CD4-positive, alpha-beta memory T cell (primary cell): ENCODE measurements at places on chromosomes 4 and X.
A peak's percentile ranks its signal among the peaks of the same experiment; 100 is the strongest.

DNA sequence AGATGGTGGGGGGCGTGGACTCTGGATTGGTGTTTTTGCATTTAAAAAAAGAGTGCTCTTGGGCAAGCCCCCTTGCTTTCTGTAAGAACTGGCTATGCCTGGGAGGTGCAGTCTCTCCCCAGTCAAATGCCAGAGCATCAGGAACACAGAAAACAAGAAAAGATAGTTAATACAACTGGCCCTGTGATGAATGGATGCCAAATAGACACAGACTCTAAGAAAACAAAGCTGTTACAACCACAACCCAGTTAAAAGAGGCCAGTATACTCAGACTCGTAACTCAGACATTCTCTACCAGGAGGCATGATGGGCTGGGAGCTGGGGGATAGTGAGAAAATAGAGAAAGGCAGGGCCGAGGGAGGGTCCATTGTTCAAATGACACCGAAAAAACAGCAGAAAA lies 32.5 kb upstream of the C1QTNF7 start:
- no peak for DNase-seq

DNA sequence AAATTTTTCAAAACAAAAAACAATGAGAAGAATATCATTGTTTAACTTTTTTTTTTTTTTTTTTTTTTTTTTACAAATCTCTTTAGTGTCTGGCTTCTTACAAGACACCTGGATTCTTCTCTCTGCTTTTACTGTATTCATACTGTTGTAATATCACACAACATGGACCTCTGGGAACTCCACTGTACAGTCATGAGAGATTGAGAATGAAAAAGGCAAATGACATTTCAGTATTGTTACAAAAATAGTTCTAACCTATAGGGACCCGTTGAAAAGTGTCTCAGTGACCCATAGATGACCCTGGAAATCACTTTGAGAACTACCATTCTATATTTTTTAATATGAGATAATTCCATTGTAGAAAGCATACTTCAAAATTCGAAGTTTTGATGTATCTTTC lies 124.4 kb downstream of the SLIT2 start:
- no peak for DNase-seq

DNA sequence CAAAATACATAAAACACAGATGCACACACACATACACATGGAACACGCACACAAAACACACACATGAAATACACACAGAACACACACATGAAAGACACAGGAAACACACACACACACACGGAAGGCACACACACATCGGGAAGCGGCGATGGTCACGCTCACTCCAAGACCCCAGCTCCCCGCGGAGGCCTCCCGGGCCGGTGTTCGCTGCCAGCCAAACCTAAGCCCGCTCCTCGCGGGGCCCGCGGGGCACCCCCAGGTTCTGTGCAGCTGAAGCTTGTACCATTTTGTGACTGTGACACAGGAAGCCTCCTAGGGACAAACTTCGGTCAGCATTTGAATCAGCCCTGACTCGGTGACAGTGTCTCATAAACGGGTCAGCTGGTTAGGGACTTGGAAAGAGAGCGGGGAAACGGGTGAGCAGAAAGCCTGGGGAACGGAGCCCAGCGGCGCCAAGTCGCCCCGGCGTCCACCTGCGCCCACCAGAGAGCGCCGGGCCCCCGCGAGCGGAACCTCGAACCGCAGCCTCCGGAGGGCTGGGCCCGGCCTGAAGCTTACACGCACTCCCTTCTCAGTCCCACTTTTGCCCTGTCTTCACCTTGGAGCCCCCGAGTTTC lies 32.1 kb downstream of the F11 start:
- no peak for DNase-seq

DNA sequence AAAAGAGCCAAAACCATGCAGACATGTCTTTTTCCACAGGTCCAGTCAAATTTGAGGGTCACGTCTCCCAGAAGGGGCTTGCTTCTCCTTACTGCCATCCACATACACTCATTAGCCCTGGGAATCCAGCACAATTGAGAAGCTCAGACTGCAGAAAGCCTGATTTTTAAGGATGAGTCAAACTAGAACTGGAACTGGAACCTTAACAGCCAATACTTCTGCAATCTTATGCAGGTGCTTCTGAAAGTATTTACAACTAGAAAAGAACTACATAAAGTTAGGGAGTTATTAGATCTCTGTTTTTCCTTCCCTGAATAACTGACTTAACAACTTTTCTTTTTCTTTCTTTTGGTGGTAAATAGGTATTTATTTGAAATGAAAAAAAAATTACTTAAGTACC lies 86.3 kb downstream of the CDS1 start:
- no peak for DNase-seq

- DNase-seq = no peak
Observed at GRCh38 chr4:159455675-159456237, 352.9 kb downstream of the RAPGEF2 start.

- no peak for DNase-seq
Observed at GRCh38 chr4:7747062-7747385, 192.6 kb downstream of the AFAP1 start.

GRCh38 chr4:41622787-41623186 lies 84.8 kb downstream of the LIMCH1 start:
- DNase-seq = no peak

- no peak for DNase-seq
Observed at GRCh38 chr4:42446823-42447222, 49.5 kb downstream of the SHISA3 start.

DNA sequence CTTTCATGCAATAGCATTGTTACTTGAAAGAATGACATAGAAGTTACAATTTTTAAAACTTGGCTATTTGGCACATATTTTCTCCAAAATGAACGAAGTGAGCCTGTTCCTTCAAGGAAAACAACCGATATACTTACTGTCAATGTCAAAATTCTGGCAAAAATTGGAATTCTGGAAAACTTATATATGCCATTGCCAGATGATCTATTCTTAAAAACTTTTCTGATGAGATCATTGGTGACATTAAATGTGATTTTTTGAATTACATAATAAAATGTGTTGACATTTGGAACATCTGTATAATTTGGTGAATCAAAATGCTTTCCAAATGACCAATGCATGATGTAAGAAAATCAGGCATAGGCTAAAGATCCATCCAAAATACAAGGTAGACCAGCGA lies 209.0 kb downstream of the SCFD2 start:
- no peak for DNase-seq

GRCh38 chr4:53963781-53964180 lies 100.6 kb downstream of the CHIC2 start:
- no peak for DNase-seq

DNA sequence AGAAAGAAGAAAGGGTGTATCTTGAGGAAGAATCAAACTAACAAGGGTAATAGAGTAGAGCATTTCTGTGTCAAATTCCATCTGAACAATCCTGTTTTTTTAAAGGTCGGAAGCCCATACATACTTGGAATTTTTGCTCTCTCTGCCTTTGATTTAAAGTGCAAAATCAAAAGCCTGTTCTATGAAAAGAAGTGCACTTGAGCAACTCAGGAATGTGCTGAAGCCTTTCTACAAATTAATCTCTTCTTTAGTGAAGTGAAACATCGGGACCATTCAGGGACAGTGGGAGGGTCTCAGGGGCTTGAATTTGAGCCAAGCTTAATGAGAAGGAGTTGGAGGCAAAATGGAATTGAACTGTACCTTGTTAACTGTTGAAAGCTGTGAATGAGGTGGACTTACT lies 1008.5 kb upstream of the LCORL start:
- no peak for DNase-seq

GRCh38 chr4:22179124-22179874 lies 230.7 kb upstream of the KCNIP4 start:
- no peak for DNase-seq

DNA sequence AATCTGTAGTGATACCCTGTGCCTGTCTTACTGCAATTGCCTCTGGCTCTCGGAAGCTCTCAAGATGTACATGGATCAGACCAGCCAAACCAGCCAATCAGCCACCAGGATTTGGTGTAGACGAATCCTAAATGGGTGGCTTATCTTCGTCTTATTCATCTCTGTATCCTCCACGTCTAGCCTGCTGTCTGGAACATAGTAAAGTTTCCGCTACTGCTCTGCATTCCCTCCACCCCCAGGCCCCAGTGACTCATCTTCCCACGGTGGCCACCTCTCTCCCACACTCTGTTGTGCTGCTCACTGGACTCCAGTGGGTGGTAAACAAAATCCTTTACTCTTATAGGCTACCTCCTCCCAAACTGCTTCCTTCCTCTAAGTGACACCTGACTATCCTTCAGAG lies 37.8 kb downstream of the SEPTIN6 start:
- peak; percentile 41 for DNase-seq

- DNase-seq = no peak
Observed at GRCh38 chr4:26839016-26839415, 21.6 kb upstream of the STIM2 start.

GRCh38 chr4:56657128-56657527 lies 24.0 kb downstream of the HOPX start:
- no peak for DNase-seq

GRCh38 chrX:70970482-70970995 lies 39.6 kb upstream of the SLC7A3 start:
- peak; percentile 13 for DNase-seq

- DNase-seq = no peak
Observed at GRCh38 chr4:48162162-48162561, 28.1 kb upstream of the TXK start.

DNA sequence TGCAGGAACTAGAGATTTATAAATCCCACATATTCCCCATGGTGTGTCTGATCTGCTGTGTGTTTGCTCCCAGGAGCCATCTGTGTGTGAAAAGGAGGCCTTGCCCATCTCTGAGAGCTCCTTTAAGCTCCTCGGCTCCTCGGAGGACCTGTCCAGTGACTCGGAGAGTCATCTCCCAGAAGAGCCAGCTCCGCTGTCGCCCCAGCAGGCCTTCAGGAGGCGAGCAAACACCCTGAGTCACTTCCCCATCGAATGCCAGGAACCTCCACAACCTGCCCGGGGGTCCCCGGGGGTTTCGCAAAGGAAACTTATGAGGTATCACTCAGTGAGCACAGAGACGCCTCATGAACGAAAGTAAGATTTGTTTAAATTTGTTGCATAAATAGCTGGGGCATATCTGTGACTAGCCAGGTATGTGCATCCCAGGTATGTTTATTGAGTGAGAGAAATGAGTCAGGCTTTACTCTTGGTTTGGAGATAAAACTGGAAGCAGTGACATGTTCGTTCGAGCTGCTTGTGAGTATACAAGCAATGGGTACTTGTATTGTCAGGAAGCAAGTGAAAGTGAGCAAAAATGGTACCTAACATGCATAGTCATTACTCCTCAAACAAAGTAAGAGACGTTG lies 89.5 kb downstream of the PTTG2 start:
- no peak for DNase-seq

GRCh38 chrX:9324676-9325075 lies 140.2 kb upstream of the TBL1X start:
- DNase-seq = no peak

- DNase-seq = no peak
Observed at GRCh38 chrX:56928546-56928945, 66.8 kb downstream of the SPIN3 start.

DNA sequence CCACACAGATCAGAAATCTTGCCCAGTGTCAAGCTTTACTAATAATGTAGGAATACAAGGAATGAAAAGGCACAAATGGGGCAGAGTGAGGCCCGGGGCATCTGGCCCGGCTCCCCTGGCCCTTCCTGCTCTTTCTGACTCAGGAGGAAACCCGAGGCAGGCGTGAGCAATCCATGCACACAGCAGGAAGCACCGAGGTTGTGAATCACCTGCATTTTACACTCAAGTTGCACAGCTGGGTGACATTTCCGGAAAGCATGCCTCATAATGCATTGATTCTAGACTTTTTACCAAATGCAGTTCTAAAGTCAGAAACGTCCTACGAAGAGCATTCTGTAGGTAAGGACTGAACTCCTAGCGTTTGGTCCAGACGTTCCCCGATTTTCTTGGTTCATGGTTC lies 38.9 kb downstream of the PRIMPOL start:
- no peak for DNase-seq

DNA sequence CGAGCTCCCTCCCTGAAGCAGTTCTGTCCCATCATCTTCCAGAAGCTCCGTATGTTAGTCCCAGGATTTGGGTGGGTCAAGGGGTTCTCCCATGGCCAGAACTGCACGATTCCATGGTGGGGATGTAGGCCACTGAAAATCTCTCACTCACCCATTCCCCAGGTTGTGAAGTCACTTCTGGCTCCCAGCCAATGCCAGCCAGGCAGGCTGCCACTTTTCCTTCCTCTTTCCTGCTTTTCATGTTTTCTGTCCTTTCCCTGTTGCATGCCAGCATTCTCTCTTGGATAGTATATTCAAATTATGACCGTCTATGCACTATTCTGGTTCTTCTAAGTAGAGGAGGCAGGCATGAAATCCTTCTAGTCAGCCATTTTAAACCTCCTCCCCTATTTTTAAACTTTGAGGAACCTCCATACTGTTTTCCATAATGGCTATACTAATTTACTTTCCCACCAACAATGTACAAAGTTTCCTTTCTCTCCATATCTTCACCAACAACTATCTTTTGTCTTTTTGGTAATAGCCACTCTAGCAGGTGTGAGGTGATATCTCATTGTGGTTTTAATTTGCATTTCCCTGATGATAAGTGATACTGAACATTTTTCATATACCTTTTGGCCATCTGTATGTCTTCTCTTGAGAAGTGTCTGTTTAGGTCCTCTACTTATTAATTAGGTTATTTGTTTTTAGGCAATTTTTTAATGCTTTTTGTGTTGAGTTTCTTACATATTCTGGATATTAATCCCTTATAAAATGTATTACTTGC lies 182.1 kb upstream of the TET2 start:
- no peak for DNase-seq

DNA sequence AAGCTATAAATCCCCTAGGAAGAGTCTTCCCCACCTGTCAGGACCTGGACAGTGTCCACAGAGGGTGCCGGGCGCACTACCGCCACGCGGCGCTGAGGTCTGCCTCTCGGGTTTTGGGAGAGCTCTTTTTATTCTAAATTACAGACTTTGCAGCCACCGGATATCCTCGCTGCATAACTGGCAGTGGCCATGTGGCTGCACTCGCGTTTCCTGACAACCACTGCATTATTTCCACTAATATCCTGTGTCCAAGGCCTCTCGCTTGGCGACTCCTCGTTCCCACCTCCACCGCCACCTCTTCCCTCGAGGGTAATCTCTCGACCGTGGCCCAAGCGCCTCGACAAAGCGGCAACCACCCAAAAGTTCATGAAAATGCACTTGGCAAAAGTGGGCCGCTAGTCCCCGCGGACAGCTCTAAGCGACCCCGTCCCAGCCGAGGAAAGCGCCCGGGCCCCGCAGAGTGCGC lies 512 bp upstream of the TMEM131L start:
- DNase-seq = no peak

- no peak for DNase-seq
Observed at GRCh38 chr4:8542776-8543525, 37.2 kb upstream of the GPR78 start.

DNA sequence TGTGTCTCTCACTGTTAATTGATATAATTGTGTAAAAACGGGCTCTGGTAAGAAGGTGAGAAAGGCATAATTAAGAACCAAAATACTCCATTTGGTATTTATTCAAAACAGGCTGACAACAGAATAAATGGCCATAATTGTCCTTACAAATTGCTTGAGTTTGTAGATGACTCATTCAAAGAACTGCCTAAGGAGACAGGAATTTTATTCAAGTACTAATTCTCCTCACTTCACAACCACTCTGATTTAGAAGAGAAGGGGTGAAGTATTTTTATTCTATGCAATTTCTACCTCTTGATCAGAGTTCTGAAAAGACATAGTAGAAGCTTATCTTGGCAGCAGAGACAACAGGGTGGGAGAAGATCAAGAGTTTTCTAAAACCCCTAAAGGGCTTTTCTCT lies 43.1 kb downstream of the ATP11C start:
- no peak for DNase-seq

GRCh38 chr4:26208237-26208994 lies 112.4 kb upstream of the RBPJ start:
- DNase-seq = no peak

- no peak for DNase-seq
Observed at GRCh38 chr4:168586926-168587325, 90.1 kb downstream of the PALLD start.
